Gastroesophageal sphincter (tissue), 4 donors: ENCODE measurements at places on chromosomes 6 and 20. TPM values are rescaled to one million over a fixed set of nuclear protein-coding genes. Genes with fewer than 3 reads are reported as not detected.

DNA sequence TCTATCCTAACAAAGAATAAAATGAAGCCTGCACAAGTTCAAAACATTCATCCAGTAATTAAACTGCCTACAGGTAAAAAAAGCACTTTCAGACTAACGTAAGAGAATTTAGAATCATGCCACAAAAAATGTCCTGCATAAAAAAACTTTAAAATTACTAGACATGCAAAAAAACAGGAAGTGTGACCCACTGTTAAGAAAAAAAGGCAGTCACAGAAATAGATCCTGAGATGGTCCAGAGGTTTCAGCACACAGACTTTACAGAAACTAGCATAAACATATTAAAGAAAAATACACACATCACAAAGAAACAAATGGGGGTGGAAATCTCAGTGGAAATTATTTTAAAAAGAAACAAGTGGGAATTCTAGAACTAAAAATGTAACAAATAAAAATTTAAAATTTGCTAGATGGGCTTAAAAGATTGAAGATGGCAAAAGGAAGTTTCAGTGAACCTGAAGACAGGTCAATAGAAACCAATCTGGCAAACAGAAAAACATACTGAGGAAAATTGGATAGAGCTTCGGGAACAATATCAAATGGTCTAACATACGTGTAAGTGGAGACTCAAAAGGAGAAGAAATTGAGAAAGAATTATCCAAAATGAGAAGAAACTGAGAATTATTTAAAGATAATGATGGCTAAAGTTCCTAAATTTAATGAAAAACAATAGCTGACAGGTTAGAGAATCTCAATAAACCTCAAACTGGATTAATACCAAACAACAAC lies 3.4 kb upstream of the ZNF133 start:
- no peak for ATAC-seq

The CDYL gene
- 58.6 TPM for total RNA-seq

GRCh38 chr6:53154794-53155193 lies 6.2 kb upstream of the GCM1 start:
- no peak for ATAC-seq

DNA sequence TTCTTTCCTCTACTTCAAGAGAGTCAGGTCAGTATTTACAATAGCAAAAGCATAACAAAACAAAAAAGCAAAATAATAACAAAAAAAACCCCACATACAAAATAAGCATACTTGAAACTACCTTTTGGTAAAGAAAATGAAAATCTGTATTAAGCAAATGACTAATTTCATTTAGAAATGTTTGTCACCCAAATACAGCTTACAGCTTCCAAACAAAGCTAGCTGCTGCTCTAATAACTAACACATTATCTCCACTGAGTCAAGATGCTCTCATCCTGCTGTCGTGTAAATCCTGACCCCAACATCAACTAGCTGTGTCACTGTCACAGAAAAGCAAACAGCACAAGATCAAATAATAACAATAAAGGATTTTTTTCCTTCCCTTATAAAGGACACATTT lies 21.7 kb downstream of the MAP7 start:
- no peak for ATAC-seq

DNA sequence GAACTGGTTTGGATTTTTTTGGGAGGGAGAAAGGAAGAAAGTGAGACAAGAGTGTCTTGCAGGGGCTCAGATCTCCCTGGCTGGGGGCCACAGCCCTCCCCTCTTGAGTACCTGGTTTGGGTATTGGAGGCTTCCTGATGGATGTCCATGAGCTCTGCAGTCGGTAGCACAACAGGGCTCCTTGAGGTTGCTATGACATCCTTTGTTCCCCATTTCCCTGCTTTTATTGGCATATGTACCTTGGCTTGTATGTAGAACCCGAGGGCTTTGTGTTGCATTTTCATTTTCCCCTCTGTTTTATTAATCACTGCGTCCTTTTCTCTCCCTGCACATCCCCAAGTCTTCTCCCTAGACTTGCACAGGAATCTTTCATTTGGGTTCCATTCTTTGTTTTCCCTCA lies 355.5 kb upstream of the TSHZ2 start:
- ATAC-seq: no peak

DNA sequence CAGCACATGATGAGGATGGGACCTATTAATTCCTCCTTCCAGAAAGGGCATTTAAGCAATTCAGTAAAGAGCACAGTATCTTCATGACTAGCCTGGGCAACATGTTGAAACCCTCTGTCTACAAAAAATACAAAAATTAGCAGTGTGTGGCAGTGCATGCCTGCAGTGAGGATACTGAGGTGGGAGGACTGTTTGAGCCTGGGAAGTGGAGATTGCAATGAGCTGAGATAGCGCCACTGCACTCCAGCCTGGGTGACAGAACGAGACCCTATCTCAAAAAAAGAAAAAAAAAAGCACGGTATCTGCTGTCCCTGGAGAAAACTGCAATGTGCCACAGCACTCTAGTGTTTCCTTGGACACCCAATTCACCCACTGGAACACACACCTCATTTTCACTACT lies 18.4 kb downstream of the SAMD3 start:
- no peak for ATAC-seq

The WFDC12 gene
- not detected for total RNA-seq

DNA sequence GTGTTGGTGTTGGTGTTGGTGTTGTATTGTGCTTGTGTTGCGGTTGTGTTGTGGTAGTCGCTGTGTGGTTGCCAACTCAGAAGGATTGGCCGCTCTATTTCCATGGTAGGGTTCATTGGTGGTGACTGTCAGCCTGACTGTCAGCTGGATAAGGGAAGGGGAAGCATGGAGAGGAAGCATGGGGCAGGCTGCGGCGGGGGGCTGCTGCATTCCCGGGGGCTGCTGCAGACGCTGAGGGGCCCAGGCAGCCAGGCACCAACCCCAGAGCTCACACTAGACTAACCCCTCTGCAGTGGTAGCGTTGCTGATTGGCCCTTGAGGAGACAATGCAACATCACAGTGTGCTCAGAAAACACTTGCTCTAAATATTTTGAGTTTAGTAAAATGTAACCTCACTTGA lies 199.2 kb downstream of the SMOC2 start:
- no peak for ATAC-seq
